ENCODE measurements at places on chromosomes 6 and 20.

DNA sequence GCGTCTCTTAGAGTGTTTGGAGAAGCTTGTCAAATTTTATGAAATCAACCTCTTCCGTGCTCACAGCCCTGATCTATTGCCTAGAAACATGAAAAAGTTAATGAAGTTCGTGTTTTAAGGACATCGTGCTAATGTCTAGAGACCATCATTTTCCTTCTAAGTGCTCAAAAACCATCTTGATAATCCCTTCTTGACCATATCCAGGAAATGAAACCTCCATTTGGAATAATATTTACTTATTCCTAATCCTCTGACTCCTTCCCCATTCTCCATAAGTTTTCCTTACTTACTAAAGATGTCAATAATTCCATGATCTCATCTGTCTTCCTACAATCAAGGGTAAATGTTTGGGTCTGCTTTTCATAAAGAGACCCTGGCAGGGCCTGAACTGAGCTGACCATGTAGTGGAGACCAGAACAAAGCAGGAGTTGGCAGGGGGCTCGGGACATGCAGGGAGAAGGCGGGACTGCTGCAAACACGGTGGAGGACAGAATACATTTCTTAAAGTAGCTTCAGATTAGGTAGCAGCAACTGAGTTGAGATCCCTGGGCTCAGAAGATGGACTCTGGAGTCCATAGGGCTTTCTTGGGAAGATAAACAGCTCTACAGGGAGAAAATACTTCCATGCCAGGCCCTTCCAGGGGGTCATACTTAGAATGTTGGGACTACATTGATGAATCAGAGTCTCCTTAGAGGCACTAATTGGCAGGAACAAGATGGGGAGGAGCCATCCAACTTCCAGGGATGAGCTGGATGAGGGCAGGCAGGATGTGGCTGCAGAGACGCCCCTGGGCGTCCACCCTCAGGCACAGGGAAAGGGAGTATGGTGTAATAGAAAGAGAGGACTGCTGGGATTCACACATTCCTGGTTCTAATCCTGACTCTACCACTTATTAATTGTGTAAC is 100.7 kb downstream of the RIN2 start:
- DNase-seq = peak; percentile 25

DNA sequence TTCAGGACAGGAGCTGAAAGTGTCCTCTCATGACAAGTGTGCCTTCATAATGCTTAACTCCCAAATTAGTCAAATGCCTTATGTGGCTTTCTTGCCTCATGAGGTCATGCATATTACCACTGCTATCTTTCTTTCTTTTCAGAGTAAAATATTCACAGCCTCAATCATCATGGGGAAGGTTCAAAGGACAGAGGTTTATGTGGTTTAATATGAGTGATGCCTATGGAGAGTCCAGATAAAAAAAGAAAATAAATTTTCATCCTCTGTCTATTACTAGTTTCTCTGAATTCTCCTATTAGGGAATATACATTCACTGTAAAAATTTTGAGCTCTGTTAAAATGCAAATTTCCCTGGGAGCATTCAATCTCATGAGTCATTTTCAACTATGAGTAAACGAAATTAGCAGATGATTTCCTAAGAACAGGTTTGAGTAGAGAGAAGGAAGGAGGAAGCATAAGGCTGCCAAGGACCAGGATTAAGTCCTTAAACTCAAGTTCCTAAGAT is 396.9 kb upstream of the ADGRB3 start:
- DNase-seq = no peak

DNA sequence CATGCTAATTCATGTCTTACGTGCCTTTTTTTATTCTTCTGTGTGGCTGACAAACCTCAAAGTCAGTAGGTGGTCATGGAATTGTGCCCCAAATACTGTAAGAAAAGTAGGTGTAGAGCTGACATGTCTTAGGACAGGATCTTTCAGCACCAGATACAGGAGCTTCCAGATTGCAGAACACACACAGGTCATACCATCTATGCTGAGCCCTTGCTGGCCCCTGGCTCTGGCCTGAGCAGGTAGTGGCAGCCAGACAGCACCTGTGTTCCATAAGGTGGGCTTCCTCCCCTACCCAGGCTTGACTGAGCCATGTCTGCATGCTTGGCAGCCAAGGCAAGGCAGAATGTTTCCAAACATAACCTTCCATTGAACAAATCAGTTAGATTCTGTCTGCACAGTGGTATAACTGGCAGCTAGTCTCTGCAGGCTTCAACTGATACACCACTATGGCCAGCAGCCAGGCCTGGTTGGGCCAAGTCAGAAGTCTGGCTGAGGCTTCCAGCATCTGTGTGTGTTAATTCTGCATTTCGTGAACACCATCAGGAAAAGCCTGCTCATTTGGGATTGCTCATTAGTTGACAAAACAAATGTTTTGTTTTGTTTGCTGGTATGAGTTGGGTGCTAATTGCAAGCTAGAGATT is 366.5 kb downstream of the FOXA2 start:
- peak; percentile 28 for DNase-seq

- no peak for DNase-seq
Measured at GRCh38 chr6:127185437-127185995, 67.0 kb downstream of the RSPO3 start.

DNA sequence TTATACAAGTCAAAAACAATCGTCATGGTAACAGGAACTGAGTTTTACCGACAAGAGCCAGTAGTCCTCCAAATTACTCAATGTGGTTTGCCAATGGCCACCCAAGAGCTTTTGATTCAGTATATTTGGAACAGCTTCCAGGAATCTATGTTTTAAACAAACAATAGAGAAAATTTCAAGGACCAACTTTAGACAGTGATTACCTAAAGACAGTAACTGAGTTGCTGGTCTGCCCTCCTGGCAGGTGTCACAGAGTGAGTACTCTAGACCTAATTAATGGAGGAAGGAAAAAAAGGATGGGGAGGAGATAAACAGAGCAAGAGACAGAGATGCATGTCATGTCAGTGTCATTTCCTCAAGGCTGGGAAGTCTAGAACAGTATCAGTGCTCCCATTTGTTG is 361.3 kb upstream of the BTBD3 start:
- no peak for DNase-seq

DNA sequence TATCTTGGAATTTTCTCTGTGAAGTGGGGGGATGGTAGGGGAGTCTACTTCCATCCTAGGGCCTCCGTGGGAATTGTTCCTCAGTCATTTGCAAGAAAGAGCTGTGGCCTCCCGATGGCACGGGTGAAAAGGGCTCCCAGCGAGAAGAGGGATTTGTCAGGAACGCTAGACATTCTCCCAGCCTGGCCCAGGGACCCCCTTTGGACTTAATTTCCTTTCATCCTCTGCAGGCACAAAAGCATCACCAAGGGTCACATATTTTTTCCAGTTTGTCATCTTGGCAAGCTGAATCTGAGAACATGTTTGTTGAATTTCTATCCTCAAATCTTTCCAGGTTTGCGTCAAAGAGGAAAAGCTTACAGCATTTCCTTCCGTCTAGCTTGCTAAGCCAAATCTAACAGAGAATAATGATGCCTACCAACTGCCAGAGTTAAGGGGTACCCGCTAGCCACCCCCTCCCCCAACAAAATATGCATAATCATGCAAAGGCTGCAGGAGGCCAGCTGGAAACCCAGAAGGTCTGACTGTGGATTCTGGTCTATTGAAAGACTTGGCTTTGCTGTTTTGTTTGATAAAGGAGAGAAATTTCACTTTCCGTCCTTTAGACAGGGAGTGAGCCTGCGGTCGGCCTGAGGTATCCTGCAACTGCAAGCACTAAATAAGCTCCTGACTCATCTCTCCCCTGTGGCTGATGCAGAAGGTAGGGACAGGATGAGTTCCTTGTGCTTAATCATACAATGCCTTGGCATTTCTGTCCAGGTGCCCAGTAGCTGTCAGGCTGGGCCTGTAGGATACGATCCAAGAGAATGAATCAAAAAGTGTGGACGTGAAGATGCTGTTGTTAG is 23.1 kb downstream of the PSMG4 start:
- peak; percentile 45 for DNase-seq

DNA sequence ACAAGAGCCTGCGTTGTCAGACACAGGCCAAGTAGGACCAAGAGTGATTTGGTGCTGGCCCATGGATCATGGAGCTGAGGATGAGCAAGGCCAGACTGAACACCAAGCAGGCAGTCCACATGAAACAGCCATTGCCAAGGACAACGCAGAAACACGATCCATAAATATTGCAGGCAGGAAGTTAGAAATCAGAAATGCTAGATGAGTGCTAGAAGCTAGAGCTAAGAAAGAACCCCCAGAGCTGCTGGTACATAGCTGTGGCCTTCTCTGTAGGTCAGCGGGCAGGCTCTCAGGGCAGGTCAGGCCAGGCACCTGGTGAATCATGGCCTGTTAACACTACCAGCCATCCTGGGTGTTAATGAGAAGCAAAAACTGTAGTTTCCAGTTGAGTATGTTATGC is 119.7 kb downstream of the ALDH8A1 start:
- DNase-seq = no peak

GRCh38 chr20:61932199-61932592 is 133.5 kb downstream of the TAF4 start:
- DNase-seq = no peak

GRCh38 chr20:19730706-19731105 is 27.4 kb upstream of the RIN2 start:
- no peak for DNase-seq

DNA sequence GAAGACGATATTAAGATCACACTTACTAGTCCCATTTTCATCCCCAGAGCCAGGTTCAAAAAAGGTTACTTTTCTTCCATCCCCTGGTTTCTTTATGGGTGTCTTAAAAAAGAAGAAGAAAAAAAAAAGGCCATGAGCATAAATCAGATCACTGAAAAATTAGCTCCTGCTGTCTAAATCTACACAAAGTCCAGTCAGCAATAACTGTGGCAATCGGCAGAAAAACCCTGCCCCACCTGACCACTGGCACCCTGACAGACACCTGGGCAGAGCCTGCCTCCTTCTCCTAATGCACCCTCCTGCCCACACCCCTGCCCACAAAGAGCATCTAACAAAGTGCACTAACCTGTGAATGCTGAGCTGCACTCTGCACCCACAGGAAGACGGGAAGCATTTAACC is 69.8 kb downstream of the STAU1 start:
- DNase-seq = no peak

DNA sequence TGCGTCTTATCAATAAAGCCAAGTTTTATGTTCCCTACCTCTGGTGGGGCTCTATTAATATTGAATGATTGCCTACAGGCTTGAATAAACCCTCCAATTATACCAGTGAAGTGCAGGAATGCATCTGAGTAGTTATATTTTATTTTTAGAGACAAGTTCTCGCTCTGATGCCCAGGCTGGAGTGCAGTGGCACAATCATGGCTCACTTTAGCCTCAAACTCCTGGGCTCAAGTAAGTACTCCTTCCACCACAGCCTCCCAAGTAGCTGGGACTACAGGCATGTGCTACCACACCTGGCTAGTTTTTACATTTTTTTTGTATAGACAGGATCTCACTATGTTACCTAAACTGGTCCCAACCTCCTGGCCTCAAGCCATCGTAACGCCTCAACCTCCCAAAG is 26.1 kb upstream of the UBE2J1 start:
- DNase-seq = no peak

- DNase-seq = no peak
Measured at GRCh38 chr6:49698478-49698877, 14.9 kb downstream of the CRISP2 start.
